ENCODE measurements at places on chromosomes 5 and 9.

DNA sequence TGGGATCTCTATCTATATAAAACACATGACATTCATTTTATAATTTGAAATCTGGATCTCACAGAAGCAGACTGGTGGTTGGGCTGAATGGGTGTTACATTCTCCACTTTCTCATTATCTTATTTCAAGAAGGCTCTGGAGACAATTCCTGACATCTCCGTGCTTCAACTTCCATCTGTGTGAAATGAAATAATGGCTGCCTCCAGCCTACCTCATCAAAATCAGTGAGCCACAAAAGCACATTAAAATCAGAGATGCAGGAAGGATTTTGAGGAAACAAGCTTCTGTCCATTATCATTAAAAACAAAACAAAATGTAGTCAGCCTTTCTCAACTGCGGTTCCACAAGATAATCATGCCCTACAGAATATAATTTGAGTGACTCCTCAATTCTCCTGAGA is 958.3 kb upstream of the DMAC1 start:
- no peak for DNase-seq

- no peak for DNase-seq
These were observed 11.2 kb downstream of the ADAMTS2 start for GRCh38 chr5:179333796-179334761.

DNA sequence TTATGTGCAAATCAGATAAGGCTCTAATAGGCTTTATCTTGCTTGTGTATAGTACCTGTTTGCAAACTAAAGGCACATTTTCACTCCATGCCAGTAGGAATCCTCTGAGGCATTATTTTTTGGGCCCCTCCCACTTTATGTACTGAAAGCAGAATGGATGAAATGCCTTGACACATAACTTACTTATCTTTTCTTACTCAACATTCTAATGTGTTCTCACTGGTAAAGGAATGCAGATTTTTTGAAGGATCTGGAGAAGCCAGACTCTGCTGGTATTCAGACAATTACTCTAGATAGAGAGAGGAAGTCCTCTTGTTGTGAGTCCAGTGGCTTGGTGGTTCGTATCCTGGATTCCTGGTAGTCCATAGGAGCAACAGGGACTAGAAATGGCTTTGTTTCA is 336.7 kb downstream of the CCDC171 start:
- no peak for DNase-seq

DNA sequence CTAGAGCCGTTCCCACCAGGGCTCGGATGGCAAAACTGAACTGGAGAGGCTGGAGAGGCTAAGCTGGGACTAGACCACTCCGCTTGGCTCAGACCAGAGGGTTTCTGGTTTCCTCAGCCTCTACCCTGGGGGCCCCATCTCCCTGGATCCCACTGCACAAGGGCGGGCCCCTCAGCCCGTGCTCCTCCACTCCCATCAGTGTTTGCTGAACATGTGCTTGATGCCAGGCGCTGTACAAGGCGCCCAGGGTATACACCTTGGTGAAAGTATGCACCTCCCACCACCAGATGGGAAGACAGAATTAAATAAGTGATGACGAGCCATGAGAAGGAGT is 18.0 kb downstream of the GPX3 start:
- no peak for DNase-seq

DNA sequence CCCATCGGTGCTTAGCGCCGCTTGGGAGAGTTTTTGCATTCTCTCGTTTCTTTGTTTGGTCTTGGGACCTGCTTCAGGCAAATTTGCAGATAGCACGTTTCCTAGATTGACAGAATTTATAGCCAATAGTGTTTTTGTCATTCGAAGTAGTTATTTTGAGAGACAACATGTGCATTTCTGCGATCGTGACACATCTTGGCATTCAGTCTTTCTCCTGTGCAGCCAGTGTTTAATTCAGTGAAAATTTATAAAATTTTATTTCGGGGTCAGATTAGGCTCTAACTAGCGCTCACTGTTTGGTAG is 830 bp downstream of the PRRC1 start:
- DNase-seq = no peak

- no peak for DNase-seq
These were observed 80.6 kb upstream of the IRX4 start for GRCh38 chr5:1963358-1963757.

GRCh38 chr5:56305001-56305950 is 72.1 kb upstream of the ANKRD55 start:
- no peak for DNase-seq

DNA sequence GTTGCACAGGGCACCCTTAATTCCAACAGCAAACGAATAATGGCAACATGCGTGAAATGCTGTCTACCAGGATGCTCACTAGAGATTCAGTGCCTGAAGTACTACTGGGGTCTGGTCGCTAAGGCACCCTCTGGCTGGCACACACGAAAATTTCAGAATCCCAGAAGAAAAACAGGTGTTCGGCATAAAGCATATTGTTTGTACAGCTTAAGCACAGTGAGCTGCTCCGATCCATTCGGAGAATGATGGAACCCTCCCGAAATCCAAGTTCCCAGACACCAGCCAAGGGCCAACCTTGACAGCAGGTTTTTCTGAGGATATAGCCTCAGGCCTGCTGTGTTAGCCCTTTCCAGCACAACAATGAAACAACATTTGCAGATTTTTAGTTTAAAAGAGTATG is 61.4 kb upstream of the ALDH1B1 start:
- DNase-seq = peak; percentile 17

- no peak for DNase-seq
These were observed 105.2 kb downstream of the WNK2 start for GRCh38 chr9:93288891-93289883.

GRCh38 chr9:83572524-83572923 is 34.3 kb upstream of the FRMD3 start:
- DNase-seq = no peak

DNA sequence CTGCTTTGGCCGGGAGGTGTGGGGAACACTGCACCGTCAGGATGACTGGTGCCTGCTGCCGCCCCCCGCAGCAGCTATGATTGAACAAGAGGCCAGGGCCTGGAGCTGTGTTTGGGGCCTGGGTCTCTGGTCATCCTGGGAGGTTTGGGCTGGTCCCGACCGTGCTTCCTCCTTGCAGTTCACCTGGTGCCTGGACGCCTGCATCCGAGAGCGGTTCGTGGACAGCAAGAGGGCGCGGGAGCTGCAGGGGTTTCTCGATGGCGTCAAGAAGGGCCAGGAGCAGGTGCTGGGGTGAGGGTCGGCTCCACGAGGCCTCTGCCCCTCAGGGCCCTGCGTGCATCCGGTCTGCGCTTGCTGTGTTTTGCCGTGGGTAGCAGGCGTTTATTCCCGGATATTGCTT is 8.9 kb downstream of the NELFB start:
- DNase-seq = no peak
